Stimulated activated CD4-positive, alpha-beta T cell treated with anti-CD3 and anti-CD28 coated beads, Interleukin-1b, Interleukin-23, amount 100 ng/mL, for 1 hour (primary cell): ENCODE measurements at places on chromosomes 5 and 9.

GRCh38 chr9:125172031-125172755, 17.4 kb downstream of the PPP6C start:
- DNase-seq = no peak

DNA sequence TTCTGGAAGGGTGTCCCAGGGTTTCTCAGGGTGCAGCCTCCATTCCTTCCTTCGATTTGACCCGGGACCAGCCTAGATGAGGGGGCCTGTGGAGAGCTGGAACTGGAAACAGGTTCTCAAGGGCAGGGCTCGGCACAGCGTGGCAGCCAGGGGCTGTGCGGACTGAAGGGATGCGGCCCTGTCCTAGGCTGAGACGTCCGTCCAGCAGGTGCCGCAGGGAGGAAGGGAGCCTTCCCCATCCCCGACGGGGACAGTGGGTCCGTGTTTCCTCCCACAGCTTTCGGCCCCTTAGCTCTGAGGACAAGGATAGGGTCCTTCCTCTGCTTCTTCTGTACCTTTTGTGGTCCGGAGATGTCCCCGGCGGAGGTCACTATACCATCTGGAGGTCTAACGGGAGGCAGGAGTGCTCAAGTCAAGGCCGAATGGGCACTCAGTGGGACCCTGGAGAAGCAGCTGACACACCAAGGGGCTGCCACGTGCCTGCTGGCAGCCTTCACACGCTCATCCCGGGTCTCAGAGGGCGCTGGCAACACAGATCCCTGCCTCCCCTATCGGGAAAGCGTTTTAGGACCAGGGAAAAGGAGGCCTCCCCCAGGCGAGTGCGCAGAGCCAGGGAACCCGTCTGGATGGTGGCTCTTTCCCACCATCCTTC, 49.9 kb downstream of the USP20 start:
- DNase-seq = no peak

GRCh38 chr5:66002415-66002814, 76.0 kb downstream of the ERBIN start:
- DNase-seq = no peak

DNA sequence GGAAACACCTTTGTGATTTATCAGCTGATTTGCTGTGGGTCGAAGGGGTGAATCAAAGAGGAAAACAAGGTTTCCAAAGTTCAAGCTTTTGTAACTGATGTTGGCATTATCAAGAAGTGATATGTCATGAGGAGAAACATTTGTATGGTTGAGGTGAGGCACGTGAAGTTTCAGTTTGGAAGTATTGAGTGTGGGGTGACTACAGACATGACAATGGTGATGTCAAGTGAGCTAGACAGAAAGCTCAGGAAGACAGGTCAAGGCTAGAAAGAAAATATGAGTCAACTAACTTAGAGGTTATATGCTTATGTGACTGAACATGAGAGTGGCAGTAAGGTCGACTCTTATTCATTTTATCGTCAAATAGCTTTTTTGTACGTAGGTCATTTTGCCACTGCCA, 99.1 kb downstream of the RAB3C start:
- DNase-seq = no peak

- DNase-seq = no peak
Observed at GRCh38 chr5:67827541-67827940, 388.0 kb upstream of the PIK3R1 start.

DNA sequence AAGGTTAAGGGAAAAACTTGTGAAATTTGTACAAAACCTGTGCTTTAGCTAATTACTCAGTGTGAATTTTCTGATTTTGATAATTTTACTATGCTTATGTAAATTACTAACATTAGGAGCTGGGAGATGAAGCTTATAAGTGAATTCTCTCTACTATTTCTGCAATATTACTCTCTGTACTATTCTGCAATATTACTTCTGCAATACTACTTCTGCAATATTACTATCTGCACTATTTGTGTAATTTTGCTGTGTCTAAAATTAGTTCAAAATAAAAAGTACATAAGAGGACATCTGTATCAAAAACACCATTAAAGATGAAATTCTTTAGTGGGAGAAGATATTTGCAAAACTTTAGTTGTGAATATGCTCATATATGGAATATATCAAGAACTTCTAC, 62.9 kb downstream of the C9 start:
- DNase-seq = no peak

- DNase-seq = no peak
Observed at GRCh38 chr5:169412831-169413230, 111.9 kb upstream of the SLIT3 start.

GRCh38 chr5:149544028-149544420, 7.2 kb downstream of the CSNK1A1 start:
- no peak for DNase-seq

DNA sequence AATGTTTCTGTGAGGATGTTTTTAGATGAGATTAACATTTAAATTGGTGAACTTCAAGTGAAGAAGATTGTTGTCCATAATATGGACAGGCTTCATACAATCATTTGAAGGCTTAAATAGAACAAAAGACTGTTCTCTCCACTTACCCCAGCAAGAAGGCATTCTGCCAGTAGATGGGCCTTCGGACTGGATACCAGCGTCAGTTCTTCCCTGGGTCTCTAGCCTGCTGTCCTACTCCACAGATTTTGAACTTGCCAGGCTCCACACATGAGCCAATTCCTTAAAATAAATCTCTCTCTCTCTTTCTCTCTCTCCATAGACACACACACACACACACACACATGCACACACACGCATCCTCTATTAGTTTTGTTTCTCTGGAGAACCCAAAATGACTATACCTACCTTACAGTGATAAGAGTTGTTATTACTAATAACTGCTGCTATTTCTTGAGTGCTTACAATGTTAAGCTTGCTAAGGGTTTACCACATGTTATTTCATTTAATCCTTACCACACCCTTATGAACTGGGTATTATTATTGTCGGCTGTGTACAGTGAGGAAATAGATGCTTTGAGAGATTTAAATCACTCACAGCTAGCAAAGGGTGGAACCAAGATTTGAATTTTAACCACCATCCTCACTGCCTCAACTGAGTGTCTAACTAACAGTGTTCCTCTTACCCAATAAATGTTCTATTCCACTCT, 19.8 kb upstream of the IQGAP2 start:
- no peak for DNase-seq

DNA sequence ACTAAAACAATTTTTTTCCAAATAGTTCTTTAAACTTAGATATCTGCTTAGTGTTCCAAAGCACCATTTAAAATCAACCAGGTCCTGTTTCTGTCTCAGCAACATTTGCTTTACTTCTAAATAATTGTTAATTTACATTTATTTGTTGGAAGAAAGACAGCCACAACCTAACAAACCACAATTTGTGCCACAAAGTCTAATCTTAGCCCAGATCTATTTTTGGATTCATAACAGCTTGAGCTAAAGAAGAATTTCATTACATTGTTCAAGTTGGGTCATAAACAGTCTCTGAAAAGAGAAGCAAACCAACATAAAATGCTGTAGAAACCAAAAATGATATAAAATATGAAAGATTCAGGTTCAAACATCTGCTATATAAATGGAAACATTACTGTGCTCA, 24.4 kb downstream of the MLLT3 start:
- DNase-seq = no peak

GRCh38 chr5:158126442-158127405, 267.8 kb upstream of the CLINT1 start:
- no peak for DNase-seq

DNA sequence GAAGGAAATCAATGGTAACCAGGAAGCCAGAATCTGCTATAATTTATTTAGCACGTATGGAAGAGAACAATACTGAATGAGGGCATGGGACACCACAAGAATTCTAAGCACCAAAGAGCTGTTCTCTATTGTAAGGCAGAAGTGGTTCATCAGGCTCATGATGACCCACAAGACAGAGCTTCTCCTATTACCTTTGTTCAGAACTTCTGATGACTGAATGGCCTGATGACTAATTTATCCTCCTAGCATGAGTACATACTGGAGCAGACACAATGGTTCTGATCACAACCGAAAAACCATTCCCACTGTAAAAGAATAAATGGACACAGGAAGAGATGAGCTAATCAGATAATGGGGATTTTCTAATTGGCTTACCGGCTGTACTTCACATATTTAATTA, 329.8 kb upstream of the PDE4D start:
- DNase-seq = no peak

DNA sequence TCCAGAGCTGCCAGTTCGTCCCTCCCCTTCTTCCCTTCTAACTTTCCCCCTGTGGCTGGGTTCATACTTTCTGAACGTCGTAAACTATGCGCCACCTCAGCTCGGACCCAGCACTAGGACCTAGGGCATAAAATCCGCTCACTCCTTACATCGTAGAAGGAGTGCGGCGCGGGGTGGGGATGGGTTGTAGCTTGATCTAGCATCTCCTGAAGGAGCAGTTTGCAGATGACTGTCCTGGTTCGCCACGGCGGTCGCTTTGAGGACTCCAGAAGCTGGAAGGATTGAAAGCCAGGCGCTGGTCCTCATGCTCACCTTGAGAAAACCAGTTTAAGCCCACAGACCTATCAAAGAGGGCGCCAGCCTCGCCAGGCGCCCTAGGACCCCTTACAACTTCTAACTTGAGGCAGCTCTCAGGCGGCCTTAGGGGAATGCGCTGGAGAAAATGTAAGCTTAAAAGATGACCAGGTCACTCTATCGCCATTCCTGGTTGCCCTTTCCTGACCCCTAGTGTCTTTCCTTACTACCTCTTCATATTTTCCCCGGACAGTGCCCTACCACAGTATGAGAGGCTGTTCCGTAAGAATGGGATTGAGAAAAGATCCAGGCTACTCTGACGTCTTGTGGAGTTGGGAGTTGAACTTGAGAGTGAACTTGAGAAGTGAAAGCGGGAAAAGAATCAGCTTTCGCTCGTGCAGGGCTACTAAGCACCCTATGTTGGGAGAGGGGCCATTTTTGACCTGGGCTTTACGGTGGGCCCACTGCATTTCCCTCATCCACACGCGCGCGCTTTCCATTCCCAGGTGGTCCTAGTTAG, 2.8 kb downstream of the RORB start:
- no peak for DNase-seq

- no peak for DNase-seq
Observed at GRCh38 chr9:125612616-125613015, 94.4 kb downstream of the MAPKAP1 start.

DNA sequence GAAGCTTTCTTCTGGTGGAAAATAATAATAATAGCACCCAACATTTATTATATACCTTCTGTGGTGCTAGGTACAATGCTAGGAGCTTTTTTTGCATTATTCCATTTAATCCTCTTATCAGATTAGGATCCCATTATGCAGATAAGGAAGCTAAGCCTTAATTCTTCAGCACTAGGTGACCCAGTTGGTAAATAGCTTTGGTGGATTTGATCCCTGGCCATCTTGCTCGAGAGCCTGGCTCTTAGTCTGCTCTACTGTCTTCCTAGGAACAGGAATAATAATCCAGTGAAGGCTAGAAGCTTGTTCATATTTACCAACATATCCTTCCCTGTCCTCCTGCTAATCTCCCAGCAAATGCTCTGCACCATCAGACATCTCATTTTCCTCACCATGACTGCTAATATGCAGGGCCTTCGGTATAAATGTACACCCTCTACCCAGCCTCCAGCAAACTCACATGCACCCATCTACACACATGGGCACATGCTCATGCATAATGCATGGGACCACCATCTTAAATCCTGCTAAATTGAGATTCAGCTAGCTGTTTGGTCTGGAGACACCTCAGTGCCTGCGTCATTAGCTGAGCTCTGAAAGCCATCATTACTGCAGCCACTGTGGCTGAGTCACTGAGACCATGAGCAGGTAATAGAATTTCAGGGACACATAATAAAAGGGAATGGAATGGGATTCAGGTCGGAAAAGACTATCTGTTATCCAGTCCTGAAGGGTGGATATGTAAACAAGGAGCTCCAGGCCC, 87.5 kb downstream of the TRIM32 start:
- no peak for DNase-seq

DNA sequence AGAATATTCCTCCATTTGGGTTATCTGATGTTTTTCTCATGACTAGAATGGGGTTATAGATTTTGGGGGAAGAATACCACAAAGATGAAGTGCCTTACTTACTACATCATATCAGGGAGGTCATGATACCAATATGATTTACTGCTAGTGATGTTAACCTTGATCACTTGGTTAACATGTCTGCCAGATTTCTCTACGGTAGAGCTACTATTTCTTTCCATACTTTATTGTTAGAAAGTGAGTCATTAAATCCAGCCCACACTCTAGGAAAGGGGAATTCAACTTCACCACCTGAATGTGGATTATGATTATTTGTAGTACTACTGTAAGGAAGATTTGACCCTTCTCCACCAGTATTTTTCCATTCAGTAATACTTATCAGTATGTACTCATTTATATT, 64.7 kb downstream of the UBE2R2 start:
- DNase-seq = no peak

DNA sequence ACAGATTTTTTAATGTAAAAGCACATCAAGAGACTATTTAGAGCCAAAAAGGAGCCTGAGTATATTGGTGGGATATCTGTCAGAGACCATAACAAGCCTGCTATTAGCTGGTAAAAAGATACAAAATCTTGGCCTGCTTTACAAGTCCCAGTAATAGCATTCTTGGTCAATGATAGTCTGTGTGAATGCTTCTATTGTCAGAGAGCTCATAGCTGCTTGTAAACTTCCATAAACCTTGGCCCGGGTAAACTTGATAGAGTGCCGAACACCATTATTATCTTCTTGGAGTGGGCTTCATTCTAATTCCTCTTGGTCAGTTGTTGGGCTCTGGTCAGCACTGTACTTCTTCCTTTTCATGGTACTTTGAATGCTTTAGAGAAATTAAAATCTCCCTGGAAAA, 64.0 kb downstream of the UBAP1 start:
- no peak for DNase-seq

DNA sequence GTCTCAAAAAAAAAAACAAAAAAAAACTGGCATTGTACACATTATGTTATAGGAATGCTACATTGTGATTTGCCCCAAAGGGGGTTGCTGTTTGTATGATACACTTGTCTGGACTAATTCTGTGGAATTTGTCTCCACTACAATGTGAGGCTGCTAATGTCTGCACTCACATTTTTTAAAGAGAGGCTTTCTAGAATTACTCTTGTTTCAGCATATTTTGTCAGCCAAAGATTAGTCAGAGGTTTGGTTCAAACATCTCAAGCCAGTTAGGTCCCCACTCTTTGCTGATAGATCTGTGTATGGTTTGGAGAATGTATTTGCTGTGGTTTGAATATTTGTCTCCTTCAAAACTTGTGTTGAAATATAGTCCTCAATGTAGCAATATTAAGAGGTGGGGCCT, 59.3 kb upstream of the ZNF169 start:
- DNase-seq = no peak
